ENCODE measurements at places on chromosomes 4 and X.

GRCh38 chrX:132615391-132616131 lies 126.7 kb upstream of the MBNL3 start:
- DNase-seq = peak; percentile 16

DNA sequence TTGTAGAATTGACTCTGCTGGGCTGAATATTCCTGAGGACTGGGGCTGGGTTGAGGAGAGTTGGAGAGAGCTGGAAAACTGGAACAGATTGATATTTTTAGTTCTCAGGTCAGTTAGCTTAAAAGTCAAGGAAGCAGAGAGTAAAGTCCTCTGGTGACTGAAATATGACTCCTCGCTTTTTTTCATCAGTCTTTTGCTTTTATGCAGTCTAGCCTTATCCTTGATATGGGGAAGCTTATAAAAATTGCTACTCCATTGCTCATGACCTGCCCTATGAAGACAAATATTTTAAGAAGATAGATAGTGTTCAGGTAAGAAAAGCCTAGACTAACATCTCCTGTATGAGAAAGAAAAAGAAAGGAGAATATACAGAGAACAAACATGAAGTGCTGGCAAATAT lies 152.7 kb downstream of the C4orf33 start:
- DNase-seq = no peak

- DNase-seq = peak; percentile 56
These were observed 10.5 kb upstream of the INPP4B start for GRCh38 chr4:142856576-142856975.

GRCh38 chrX:154436983-154437752 lies at the start of gene GDI1:
TSS of gene GDI1 (plus strand) at chrX:154437154. CDS start at chrX:154437255, 101 bp downstream.
- peak; percentile 51 for DNase-seq

DNA sequence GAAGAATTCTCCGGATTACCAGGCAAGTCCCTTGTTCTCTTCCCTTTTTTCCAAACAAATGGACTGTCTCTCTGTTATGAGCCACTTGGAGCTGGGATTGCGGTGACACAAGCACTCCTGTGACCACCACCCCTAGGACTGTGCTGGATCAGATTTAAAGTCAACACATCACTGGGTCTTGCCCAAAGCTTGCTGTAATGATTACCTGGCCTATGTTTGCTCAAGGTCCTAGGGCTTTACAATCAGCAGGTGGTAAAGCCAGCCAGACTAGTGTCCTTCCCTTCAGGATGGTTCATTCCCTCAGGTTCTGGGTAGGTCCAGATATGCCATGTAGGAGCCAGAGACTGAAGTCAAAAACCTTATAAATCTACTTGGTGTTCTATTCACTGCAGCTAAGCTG lies 144.7 kb downstream of the COX18 start:
- DNase-seq = no peak

DNA sequence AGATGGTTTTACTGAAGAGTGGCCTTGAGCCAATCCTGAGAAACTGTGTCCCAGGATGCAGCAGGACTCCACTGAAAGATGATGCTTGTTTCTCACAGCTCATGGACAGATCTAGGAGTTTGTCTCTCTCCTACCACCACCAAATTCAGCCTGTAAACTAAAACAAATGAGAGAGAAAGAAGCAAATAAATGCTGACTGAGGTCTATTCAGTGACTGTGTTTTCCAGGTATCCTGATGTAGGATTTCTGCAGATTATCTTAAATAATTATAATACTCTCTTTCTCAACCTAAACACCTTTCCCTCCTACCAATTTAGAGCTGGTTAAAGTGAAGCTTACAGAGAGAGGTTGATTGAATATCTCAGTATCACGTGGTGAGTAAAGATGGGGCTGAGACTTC lies 599.6 kb upstream of the LCORL start:
- DNase-seq = no peak

- DNase-seq = no peak
These were observed 18.5 kb downstream of the CLGN start for GRCh38 chr4:140408974-140409373.

GRCh38 chr4:169617306-169617705 lies 3.1 kb upstream of the CLCN3 start:
- no peak for DNase-seq

DNA sequence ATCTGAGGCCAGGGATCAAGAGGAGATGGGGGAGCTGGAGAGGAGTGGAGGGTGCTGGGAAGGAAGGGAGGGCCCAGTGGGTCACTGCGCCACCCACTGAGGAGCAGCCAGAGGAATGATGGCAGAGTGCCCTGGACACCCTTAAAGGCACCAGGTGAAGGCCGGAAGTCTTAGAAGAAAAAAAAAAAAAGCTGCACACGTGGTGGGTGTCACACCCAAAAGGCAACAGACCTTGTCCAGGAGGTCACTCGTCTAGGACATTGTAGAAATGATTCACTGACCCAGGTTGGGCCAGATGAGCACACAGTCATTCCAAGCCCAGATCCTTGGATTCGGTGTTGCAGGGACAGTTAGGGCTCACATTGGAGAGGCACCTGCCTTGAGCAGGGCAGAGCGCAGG lies 93.5 kb upstream of the TRIM2 start:
- DNase-seq = no peak

DNA sequence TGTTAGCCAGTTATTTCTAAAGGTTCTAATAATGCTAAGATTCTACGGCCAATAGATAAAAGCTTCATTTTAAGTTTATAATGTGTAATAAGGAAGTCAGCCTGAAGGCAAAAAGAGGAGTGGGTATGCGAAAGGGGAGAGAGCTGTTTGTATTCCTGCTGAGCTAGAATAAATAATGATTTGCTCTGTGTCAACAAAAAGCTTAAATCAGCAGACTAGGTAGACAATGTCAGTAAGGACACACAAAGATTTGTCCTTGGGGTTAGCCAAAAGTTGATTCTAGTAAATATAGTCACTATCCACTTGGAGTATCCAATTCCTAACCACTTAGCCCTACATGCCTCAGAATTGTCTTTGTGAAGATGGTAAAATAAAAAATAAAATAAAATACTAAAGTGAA lies 90.3 kb upstream of the GRIA3 start:
- DNase-seq = no peak

DNA sequence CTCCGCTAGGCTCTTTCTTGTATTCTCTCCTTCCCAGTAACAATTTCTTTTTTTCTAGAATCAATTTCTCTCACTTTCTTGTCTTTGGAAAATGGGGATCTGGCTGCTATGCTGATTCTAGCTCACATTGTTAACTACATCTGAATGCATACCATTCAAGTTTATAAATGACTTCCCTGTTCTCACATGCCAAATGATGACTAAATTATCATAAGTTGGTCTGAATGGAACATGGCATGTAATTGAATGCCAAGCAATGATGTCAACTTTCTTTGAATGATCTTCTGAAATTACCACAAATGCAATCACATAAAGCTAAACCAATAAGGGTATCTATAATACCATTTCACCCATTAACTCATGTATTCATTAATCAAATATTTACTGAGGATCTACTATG lies 2.7 kb upstream of the ITM2A start:
- no peak for DNase-seq

- peak; percentile 16 for DNase-seq
These were observed 26.6 kb downstream of the ZRSR2 start for GRCh38 chrX:15816886-15817285.

DNA sequence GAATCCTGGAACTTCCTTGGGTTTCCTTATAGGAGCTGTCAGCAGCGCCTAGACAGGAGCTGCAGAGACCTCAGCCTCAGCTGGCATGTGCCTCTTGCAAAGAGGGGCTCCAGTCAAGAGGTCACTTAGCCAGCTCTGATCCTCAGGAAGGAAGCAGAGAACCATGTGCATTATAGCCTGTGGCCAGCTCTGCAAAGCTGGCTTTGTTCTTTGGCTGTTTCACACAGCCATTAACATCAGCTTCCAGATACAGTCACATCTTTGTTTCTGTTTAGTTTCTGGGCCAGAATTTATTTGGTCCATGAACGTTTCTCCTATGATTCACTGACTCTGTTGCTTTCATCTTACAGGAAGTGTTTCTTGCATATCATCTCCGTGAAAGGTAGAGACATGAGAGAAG lies 92.4 kb downstream of the CC2D2A start:
- no peak for DNase-seq

DNA sequence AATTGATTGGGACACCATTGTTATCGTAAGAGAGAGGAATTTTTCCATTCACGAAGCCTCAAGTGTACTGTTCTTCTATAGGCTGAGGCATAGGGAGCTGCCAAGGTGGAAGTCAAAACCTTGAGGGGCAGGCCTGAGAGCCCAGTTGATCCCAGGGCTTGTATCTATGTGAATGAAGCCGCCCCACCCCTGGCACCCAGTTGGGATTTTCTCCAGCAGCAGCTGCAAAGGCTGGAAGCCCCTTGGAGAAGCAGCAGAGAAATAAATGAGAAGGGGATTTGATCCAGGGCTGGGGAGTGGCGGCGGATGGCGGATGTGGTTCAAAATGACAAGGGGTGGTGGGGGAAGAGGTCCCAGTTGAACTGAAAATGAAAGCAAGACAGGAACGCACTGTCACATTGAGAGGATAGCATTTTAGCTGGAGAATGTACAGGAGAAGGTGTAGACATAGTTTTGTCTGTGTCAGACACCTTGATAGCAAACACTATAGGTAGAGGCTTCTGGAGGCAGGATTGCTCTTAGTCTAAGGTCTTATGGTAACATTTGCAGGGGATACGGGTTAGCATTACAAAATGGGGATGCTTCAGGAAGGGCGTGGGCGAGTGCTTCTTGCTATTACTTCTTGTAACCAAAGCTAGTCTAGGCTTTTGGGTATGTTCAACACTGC lies 32.6 kb downstream of the DOCK11 start:
- no peak for DNase-seq

Data from fibroblast of upper back skin (primary cell).